Occipital lobe (tissue), 3 donors: ENCODE measurements at places on chromosomes 7 and 10.

GRCh38 chr10:117457932-117458331, 82.7 kb upstream of the PDZD8 start:
- no peak for DNase-seq

DNA sequence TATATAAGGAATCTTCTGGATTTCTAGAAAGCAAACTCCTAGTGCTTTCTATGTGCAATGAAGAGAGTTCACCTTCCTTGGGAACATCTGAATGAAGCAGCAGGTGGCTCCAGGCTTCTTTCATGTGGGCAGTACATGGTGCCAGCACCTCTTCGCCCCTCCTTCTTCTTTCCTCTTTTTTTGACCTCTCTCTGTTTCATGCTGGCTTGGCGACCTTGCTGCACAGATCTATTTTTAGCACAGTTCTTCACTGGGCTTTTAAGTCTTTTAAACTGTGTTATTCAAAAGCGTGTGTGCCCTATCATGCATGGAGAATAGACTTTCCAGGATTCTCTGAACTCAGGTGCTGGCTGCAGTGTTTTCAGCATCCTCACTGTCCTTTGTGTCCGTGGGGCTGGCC, 400.3 kb upstream of the PRKCQ start:
- no peak for DNase-seq

DNA sequence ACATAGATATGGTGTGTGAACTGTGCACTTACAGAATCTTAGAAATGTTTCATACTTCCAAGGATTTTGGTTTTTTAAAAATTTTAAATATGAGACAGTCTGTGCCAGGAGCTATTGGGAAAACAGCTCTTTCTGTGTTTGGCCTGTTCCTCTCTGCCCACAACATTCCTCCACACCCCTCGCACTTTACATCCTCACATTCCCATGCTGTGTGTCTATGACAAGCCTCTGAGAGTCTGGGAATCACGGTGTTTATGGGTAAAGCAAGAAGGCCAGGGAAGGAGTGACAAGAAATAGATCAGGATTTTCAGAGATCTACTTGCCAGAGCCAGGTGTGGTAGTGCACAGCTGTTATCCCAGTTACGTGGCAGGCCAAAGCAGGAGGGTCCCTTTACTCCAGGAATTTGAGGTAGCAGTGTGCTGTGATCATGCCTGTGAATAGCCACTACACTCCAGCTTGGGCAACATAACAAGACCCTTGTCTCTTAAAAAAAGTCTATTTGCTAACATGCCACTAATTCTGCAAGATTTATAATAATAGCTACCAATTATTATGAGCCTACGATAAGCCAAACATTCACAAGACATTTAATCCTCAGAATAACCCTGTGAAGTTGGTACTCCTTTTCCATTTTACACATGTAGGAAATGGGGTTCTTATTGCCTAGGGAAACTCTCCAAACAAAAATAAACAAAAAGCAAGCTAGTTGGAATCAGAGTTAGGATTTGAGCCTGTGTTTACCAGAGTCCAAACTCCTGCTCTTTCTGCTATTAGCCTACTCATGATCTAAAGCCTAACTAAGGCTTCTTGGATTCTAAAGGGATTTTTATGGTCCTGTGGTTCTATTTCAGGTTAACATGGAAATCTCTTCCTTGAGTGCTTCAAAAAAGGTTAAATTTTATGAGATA, 168.3 kb upstream of the SP8 start:
- no peak for DNase-seq

GRCh38 chr7:26293569-26294308, 2.1 kb downstream of the SNX10 start:
- no peak for DNase-seq

DNA sequence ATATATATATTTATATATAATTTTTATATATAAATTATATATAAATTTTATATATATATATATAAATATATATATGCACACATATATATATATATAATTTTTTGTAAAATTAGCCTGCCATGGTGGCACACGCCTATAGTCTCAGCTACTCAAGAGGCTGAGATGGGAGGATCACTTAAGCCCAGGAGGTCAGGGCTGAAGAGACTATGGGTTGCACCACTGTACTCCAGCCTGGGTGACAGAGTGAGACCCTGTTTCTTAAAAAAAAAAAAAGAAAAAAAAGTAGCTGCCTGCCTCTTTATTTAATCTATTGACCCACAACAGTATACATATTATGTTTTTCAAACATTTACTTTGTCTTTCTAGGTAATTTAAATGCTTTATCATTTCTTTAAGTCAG, 19.2 kb downstream of the BCAP29 start:
- DNase-seq: no peak

DNA sequence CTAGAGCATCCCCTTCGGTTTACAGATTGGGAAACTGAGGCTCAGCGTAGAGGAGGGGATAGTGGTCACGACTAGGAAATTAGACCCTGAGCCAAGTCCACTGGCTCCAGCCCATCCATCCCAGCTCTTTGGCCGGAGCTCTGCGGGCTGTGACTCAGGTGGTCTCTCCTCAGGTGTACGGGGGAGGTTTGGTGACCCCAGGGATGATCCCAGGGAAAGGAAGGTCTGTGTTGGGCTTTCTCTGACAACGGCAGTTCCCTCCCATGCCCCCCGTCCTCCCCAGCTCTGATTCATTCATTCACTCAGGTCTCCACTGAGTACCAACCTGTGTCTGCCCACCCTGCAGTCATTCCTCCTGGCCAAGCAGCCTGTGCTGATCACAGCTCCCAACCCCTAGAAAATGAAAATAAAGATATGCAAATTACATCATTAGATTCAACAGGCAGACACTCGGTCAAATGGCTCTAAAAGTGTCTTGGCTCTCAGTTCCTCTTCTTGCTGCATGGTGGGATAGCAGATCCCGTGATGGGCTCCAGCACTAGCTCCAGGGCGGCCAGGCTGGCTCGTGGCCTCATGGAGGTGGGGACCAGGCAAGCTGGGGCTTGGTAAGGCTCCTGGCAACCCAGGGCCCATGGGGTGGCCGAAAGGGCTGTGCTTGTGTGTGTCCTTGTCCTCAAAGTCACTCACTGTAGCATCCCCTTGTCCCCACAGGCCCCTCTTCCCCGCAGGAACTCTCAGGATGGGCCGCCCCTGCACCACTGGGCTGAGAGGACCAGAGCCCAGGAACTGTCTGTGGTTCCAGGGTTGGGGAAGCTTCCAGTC, 37.8 kb downstream of the CLRN3 start:
- no peak for DNase-seq

DNA sequence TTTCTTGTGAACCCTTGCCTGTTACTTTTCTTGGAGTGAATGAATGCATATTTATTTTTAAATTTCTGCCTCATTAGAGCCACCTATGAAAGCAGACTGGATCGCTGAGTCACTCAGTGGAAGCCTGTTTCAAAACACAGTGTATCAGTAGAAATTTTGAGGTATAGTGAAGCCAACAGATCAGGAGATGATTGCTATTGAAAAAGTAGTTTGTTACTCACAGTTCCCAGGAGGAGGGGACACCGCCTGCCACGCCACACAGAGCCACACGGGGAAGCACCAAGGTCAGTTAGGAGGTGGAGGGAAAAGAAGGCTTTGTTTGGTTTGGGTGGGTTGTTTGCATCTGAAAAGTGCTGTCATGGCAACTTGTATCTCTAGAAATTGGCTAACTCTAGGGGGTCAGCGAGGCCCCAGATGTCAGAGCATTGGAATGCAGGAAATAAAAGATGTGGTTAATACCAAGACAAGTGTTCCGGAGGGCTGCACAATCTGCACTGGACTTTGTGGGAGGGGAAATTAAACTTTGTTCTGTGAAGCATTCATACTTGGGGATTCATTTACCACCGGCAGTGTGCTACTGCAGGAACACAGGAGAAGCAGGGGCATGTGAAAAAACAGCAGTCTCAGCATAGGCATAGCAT, 106.4 kb upstream of the SDK1 start:
- no peak for DNase-seq

GRCh38 chr10:59463909-59464308, 101.6 kb upstream of the FAM13C start:
- no peak for DNase-seq

- no peak for DNase-seq
Measured at GRCh38 chr10:26841733-26842317, 18.9 kb downstream of the ABI1 start.

DNA sequence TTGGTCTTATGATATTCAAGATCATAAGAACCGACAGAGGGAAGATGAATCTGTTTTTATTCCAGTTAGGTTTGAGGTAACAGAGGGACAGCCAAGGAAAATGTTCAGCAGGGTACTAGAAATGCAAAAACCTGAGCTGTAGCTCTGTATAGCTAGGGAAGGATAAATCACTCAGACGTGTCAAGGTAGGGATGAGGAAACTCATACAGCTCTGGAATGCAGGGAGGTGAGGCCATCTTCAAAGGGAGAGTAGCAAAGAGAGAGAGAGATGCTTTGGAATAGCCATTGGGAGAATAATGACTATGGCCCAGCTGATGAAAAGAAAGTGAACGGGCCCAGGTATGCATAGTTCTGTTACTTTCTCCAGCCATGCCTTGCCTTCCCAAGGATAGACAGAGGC, 77.8 kb downstream of the PAX2 start:
- DNase-seq: no peak

DNA sequence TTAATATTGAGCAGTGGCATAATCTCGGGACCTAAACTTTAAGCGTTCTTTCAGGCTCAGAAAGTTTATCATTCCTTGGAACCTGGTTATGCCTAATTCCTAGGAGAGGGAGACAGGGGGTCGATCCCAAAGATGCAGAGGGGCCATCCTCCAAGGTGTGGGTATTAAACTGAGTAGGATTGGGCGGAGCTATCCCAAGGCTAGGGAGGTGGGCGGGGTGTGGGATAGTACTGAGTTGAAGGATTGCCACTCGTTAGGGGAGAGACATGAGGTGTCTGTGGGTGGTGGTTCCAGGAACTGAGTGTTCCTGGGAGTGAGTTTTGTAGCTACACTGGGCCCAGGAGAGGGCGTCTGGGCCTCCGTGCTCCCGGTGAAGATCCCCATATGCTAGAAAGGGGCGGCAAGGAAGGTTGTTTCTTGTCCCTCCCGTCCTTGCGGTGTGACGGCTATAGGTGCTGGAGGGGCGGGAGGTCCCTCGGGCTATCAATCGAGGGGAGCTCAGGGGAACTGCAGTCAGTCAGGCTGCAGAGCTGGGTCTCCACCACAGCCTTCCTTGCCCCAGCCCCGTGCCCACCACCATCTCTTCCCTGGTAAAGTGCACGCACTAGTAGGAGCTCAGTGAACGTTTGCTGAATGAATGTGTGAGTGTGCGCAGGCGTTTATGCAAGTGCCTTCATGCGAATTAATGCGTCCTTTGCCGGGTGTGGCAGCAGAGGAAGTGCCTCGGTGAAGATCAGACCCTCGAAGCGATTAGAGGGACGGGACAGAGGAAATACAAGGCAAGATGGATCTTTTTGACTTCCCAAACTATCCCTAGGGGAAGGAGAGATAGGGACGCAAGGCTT, 3.0 kb upstream of the HMX2 start:
- no peak for DNase-seq

GRCh38 chr7:105672801-105673200, 91.5 kb upstream of the EFCAB10 start:
- no peak for DNase-seq
